ENCODE measurements at places on chromosomes 5 and 9. TPM values are rescaled to one million over a fixed set of nuclear protein-coding genes. Genes with fewer than 3 reads are reported as not detected.

DNA sequence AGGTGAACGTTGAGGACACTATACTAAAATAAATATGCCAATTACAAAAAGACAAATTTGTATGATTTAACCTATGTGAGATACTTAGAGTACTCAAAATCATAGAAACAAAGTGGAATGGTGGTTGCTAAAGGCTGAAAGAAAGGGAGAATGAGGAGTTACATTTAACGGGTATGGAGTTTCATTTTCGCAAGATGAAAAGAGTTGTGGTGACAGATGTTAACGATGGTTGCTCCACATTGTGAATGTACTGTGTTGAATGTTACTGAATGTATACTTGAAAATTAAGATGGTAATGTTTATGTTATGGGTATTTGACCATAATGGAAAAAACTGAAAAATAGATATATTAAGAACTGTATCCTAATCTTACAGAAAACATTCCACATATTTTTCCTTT, 51.3 kb upstream of the MOCS2 start:
- DNase-seq = no peak

The PCDHB9 gene
- 1.9 TPM for total RNA-seq

DNA sequence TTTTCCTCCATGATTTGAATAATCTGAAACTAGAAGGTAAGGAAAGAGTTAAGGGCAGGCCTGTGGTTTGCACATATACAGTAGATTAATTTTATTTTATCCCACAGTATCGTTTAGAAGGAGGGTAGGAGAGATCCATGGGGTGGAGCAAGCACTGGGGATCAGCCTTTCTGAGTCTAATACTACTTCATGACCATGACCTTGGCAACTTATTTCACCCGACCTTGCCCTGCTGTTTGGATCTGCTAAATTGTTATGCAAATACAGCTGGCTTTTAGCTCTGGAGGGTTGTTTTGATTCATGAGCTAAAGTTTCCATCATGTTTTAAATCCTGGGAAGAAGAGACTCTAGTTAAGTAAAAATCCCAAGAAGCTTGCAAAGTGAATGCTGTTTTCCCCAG, 864 bp upstream of the GRIN3A start:
- DNase-seq = no peak

DNA sequence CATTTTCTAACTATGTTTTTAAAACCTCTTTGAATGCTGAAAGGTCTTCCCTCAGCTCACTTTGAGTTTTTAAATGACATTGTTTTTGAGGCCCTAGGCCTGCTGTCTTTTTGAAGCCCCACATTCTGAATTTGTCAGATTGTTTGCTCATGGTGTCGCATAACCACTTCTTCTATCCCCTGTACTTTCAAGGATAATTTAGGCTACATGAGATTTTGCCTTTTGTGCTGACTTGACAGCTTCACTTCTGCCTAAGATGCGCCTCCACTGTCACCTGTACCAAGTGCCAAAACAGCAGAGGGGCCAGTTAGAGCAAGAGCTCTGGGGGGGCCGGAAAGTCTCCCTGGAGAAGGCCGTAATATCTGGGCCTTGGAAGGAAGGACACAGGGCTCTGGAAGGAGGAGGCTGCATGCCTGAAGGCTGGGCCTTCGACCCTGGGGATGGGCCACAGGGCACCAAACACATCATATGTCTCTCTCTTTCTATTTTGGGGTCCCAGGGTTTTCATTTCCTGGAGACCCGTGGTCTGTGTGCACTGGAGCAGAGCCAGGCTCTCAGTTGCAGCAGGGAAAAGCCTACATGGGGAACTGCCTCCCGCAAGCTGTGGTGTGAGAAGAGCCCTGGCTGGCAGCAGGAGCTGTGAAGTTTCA, 49.1 kb downstream of the NDST1 start:
- no peak for DNase-seq

The DNAI1 gene
- total RNA-seq = not detected

GRCh38 chr5:80961376-80962281, 1.5 kb downstream of the RASGRF2 start:
- no peak for DNase-seq

GRCh38 chr5:60510049-60510448, 189.9 kb downstream of the DEPDC1B start:
- no peak for DNase-seq

- DNase-seq = no peak
Measured at GRCh38 chr9:105331160-105331559, 86.7 kb downstream of the SLC44A1 start.

DNA sequence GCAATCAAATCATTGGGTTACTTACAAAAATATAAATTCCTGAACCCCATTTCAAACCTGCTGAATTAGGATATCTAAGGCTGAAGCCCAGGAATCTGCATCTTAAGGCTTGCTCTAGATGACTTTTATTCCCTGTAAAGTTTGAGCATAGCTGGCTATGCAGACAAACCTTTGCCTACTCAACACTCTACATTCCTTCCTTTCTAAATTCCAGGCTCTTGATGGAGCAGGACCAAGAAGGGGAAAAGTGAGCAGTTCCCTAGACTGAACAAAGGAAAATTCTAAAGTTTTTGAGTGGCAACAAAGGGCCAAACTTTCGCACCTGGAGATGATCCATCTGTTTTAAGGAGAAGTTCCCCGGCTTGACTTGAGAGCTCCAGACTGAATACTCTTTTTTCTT, 9.8 kb upstream of the ADRA1B start:
- no peak for DNase-seq

The FBP1 gene
- total RNA-seq = 0.96 TPM

The FOXD4L5 gene
- not detected for total RNA-seq

DNA sequence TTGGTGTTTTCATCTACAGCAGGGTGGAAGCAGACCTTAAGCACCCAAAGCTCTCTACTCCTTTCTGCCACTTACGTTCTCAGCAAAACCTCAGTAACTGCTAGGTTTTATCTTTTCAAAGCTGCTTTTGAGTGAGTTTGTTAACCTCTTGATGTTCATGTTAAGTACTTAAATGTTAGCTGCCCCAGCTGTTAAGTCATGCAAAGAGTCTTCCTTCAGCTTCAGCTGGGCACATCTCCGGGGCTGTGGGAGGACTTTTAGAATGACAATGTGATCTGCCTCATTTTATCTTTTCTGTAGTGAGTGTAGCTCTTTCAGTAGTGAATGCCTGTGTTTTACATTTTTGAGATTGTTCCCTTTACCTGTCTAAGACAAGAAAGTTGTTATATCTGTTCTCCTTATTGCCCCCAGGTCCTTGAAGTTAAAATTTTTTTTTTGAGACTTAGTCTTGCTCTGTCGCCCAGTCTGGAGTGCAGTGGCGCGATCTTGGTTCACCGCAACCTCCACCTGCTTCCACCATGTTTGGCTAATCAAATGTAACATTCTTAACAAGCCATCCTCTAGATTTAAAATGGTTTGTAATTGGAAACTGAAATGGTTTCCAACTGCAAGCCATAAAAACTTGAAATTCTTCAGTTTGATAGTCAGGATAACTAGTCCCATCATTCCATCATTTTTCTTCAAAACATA, 19.6 kb downstream of the KDM4C start:
- DNase-seq = no peak

DNA sequence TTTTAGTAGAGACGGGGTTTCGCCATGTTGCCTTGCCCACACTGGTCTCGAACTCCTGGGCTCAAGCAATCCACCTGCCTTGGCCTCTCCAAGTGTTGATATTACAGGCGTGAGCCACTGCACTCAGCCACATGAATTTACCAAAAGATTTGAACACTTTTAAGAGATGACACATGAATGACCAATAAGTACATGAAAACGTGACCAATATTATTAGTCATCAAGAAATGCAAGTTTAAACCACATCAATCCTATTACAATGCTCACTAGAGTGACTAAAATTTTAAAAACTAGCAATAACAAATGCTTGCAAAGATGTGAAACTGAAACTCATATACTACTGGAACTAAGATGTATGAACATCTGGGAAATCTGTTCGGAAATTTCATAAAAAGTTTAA, 54.3 kb downstream of the NR6A1 start:
- DNase-seq = peak; percentile 28

GRCh38 chr9:91489361-91489899, 65.8 kb upstream of the NFIL3 start:
- DNase-seq = peak; percentile 39

DNA sequence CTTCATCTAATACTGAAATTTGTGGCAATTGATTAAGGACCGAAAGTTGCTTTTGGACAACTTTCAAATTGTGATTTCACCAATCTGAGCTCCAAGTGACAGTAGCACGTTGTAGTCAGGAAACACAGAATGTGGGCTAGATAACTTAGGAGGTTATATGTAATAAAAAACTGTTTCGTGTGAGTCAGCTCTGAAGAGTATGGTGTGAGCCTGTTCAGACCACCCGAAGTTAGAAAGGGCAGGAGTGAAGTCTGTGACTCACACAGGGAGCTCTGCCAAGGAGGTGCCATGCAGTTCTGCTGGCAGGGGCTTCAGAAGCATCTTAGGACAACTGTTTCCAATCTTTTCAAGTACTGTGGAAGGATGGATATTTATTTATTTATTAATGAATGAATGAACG, 16.4 kb upstream of the ZBTB34 start:
- peak; percentile 96 for DNase-seq

The MARCOL gene
- total RNA-seq = not detected

GRCh38 chr9:113933671-113934070, 57.6 kb downstream of the ZNF618 start:
- no peak for DNase-seq

DNA sequence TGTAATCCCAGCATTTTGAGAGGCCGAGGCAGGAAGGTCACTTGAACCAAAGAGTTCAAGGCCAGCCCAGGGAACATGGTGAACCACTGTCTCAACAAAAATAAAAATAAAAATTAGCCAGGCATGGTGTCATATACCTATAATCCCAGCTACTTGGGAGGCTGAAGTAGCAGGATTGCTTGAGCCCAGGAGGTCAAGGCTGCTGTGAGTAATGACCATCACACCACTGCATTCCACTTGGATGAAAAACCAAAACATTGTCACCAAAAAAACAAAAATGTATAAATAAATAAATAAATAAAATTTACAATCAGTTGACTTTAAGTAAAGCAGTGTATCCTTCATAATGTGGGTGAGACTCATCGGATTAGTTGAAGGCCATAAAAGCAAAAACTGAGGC, 541.4 kb downstream of the CSNK1G3 start:
- no peak for DNase-seq

The FOXD4L4 gene
- total RNA-seq = not detected

- no peak for DNase-seq
Measured at GRCh38 chr9:92781899-92782298, 17.3 kb upstream of the BICD2 start.

The FAM169A gene
- 18.8 TPM for total RNA-seq

DNA sequence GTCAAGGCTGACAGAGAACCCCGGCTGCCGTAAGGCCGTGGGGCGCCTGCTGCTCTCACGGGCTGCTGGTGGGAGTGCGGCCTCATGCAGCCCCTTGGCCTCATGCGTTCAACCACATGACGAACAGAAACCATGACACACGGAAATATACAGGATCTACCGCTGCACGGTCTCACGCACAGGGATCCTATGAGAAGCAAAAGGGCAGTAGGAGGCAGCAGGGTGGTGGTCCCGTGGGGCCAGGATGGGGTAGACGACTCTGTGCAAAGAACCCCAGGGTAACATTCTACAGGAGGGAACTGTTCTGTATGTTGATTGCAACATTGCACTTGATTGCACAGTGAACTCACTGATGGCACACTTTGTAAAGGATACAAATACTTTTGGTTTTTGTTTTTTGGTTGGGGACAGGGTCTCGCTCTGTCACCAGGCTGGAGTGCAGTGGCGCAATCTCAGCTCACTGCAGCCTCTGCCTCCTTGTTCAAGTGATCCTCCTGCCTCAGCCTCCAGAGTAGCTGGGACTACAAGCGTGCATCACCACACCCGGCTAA, 51.6 kb downstream of the NACC2 start:
- no peak for DNase-seq

The CEL gene
- not detected for total RNA-seq

GRCh38 chr9:134275375-134275774, 50.9 kb upstream of the RXRA start:
- no peak for DNase-seq

The SLC34A3 gene
- not detected for total RNA-seq

All from MG63 (cell line).